DMS53 (cell line): ENCODE measurements at places on chromosomes 5 and 9.

- no peak for DNase-seq
These were observed 239.6 kb upstream of the IRX1 start for GRCh38 chr5:3356016-3356415.

GRCh38 chr5:6403416-6403815 lies 25.1 kb upstream of the MED10 start:
- no peak for DNase-seq

- DNase-seq = no peak
These were observed 82.7 kb downstream of the C9orf152 start for GRCh38 chr9:110125207-110125751.

GRCh38 chr5:89930591-89931392 lies 478.8 kb downstream of the CETN3 start:
- peak; percentile 57 for DNase-seq

GRCh38 chr5:116380621-116381020 lies 194.0 kb downstream of the SEMA6A start:
- no peak for DNase-seq

DNA sequence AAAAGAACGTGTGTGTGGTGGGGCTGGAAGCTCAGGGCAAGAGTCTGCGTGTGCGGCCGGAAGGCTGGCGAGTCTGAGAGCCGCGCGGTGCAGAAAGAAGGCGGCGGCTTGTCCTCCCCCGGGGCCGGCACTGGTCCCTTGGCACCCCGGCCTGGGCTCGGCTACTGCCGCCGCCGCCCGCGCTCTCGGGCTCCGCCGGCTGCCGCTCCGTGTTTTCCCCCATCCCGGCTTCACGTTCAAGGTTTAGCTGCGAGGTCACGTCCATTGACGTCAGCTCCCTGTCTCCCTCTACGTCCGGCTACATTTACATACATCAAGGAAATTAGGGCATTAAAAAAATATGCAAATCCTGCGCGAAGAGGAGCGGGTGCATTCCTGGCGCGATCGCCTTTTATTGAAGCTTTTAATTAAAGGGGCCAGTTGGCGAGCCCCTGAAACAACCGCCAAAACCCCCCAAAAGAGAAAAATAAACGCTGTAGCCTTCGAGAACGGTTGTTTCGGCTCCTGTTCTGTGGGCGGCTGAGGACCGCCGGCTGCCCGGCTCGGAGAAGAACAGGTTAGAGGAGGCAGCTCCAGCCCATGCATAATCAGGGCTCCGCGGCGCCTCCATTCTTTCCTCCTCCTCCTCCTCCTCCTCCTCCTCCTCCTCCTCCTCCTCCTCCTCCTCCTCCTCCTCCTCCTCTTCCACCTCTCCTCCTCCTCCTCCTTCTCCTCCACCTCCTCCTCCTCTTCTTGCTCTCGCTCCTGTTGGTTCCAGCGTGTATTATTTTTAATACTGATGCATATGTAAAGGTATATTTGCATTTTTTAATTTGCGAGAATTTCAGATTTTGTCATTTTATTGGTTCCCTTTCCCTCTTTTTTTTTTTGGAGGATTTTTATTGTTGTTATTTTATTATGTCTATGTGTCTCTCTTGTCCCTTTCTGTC lies 207.0 kb downstream of the MEF2C start:
- peak; percentile 98 for DNase-seq

DNA sequence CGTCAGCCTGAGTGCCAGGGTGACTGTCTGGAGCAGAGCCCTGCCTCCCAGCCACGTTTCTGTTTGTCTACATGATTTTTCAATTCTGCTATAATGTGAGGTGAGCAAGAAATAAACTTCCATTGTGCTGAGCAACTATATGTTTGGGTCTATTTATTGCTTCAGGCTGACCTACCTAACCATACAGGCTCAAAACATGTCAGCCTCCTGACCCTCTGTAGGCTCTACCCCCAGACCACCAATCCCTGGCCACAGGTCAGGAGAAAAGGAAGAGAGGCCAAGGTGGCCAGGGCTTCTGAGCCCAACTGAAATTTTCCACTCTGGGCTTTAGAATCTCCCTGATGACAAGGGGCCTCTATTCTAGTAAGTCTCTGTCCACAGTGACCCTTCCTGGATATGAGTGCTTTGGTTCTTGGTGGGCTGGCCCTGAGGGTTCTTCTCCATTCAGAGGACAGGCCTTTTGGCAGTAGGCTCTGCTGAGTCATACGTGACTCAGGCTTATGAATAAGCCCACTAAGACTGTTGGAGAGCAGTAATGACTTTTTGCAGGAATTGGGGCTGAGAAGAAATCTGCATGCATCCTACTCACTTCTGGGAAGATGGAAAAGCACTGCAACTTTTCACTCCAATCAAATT lies 117.2 kb upstream of the TBCA start:
- DNase-seq = peak; percentile 55

- no peak for DNase-seq
These were observed 123.0 kb downstream of the ADAMTSL1 start for GRCh38 chr9:18596920-18597319.

DNA sequence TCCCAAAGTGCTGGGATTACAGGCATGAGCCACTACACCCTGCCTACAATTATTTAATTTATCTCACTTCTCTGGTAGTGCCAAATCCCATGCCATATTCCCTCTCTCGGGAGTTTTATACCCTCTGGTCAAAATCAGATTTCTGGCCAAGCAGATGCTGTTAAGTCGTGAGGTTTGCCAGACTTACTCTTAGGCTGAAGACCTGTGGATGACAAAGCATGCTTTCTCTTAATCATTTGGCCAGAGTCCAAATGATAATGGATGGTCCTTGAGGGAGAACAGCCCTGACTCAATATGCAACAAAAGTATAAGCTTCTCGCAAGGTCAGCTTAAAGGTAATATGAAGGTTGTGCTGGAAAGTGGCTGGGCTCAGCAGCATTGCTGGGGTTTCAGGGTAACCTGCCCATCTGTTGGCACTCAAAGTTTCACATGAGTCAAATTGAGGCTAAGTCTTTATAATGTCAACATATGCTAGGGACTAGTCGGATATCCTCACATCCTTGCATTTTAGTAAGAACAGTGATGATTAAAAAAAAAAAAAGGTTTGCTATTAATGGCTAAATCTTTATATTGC lies 280.1 kb downstream of the KIF4B start:
- DNase-seq = no peak

GRCh38 chr5:53381-54174 lies 38.4 kb upstream of the PLEKHG4B start:
- DNase-seq = peak; percentile 96

DNA sequence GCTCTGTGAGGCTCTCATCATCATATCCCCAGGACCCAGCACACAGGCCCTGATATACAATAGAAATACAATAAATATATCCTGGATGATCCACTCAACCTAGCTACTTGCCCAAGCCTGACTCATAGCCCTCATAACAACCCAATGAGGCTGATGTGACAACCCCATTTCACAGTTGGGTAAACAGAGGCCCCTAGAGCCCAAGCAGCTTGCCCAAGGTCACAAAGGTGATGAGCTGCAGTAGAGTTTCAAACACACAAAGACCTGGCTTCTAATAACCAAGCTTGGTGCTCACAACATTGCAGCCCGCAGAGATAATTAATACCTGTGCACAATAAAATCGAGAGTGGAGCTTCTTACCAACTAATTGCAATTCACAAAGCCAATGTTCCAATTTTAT lies 3.2 kb upstream of the AKNA start:
- DNase-seq = no peak

DNA sequence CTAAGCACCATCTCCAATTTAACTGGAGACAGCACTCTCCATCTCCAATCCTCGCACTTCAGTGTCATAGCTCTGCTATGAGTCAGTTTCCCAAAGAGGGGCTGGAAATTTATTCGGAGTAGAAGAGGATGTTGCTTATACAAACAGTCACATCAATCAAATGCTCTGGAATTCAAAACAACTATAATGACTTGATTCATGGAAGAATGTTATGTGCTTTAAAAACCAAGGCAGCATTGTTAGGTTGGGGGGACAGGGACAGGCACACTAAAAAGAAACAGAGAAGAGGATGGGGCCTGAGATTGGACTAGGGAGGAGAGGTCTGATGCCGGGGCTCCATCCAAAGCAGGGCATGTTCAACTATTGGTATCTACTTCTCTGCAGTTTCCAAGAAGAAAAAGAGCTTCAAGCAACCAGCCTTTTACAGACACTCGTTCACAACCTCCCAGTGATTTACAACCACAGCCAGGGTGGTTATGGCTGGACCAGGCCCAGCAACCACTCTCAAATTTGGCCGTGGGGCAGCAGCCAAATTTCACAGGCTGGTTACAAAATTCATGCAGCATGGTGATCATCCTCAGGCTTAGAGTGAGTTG lies 117.5 kb upstream of the ZNF366 start:
- no peak for DNase-seq

DNA sequence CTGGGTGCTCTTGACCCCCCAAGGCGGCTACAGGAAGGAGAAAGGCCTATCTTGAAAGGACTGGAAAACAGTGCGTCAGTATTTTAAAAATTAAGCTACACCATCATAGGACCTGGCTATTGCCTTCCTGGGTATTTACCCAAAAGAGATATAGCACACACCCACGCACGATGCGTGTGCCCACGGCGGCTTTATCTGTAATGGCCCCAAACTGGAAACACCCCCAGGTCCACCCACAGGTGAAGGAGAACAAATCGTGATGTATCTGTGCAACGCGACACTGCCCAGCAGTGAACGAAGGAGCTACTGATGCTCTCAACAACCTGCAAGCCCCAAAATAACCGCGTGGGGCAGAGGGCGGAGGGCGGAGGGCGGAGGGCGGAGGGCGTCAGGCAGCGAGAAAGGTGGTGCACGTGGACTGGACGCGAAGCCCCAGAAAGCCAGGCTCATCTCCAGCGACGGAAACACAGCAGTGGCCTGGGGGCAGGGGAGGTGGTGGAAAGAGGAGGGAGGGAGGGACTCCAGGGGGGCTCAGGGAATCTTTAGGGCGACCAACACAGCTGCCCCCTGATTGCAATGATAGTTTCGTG lies 12.4 kb upstream of the PTGDS start:
- no peak for DNase-seq

DNA sequence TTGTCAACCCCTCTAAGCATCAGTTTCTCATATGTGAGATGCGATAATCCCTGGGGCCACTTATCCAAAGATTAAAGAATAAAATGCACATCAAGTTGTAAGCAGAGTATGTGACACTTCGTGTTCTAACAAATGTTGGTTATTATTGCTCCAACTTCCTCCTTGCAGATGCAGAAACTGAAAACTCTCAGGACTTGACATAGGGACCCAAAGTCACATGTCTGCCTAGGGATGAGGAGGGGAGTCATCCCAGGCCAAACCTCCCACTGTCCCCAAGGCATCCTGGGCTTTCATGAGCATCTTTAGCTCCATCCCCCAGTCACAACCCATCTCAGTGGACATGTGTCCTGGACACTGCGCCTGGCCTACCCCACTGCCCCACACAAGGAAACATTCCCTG lies 27.5 kb upstream of the SYK start:
- no peak for DNase-seq

DNA sequence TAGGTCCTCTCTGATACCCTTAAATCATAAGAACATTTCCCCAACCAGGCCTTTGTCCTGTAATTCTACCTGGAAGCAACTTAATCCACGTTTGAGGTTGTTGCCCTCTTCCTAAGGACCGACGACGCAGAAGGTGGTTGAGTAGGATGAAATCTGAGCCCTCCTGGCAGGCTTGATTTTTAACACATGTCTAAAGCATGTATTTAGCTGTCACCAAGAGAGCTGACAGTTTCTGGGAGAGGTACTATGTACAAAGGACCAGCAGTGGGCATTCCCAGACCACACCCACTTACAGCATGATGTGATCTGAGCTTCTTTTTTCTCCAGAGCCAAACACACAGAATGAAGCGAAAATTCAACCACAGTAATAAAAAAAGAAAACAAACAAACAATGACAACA lies 260.9 kb downstream of the SH3GL2 start:
- no peak for DNase-seq

- DNase-seq = peak; percentile 97
These were observed 60.6 kb downstream of the DRD1 start for GRCh38 chr5:175383350-175383749.

DNA sequence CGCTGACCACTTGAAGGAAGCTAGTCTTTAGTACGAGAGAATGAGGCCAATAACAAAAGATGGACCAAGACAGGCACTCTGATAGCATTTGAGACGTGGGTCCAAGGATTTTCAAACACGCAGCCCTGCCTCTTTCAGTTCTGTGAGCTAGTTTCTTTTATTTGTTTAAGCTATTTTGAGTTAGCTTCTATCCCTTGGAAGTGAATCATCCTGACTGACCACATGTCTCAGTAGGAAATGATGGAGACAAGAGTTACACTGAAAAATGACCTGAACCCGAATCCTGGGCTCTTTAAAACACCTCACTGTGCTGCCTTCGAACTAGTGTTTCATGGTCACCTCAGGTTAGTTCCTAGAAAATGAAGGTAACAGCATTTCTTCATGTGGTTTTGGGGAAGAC lies 9.9 kb downstream of the TEK start:
- no peak for DNase-seq

DNA sequence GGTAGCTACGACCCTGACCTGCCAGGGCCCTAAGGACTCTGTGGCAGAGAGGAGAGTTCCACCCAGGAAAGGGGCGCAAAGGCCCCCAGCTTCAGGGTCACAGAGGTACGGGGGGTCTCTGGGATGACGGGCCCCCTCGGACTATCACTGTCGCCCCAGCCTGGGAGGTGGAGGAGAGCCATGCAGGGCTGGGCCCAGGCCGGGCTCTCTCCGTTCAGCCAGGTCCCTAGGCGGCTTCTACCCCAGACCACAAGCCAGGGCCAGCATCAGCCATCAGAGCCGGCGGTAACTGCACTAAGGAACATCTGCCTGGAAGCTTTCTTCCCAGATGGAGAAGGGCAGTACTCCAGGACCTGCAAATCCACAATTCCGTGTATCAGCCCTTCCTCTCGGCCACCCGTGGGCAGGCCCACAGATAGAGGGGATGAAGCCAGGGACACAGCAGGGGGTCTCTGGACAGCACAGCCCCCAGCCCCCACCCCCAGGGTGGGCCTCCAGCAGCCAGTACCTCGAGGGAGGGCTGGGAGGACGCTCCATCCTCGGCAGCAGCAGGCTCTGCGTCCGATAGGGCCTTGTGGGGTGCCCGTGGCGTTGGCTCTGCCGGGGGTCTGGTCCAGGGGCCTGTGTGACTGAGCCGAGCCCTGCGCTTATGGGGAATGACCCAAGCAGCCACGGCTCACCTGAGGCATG lies 38.4 kb downstream of the NACC2 start:
- no peak for DNase-seq

- no peak for DNase-seq
These were observed 5.4 kb downstream of the SNCB start for GRCh38 chr5:176624938-176625337.

DNA sequence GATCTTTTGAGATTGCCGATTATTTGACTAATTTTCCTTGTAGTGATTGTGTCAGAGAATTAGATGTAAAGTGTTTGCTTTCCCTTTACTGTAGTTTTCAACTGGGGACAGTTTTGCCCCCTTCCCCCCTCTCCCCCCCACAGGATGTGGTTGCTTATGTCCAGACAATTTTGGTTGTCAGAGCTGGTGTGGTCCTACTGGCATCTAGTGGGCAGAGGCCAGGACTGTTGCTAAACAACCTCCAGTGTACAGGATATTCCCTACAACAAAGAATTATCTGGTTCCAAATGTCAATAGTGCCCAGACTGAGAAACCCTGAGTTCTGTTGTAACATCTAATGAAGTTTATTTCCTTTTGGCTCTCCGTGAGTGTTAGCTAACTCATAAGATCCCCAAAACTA lies 20.0 kb downstream of the TMEFF1 start:
- peak; percentile 9 for DNase-seq
